Urinary bladder (tissue), 4 donors: ENCODE measurements at places on chromosomes 7 and 10. TPM values are rescaled to one million over a fixed set of nuclear protein-coding genes. Genes with fewer than 3 reads are reported as not detected.

NPVF gene
- total RNA-seq, result not detected

KIAA1217 gene
- total RNA-seq, result 18.0 TPM

SLC18A3 gene
- total RNA-seq, result 0.11 TPM

CLCN1 gene
- 0.16 TPM for total RNA-seq

APBB1IP gene
- 4.1 TPM for total RNA-seq

FUOM gene
- 5.2 TPM for total RNA-seq

ODAD2 gene
- 2.7 TPM for total RNA-seq

FAM13C gene
- 34.5 TPM for total RNA-seq

OPALIN gene
- total RNA-seq, result not detected

KCNH2 gene
- total RNA-seq, result 9.9 TPM

NODAL gene
- total RNA-seq, result not detected

EEPD1 gene
- total RNA-seq, result 9.7 TPM

NRG3 gene
- total RNA-seq, result 1.5 TPM

STRIP2 gene
- 4.1 TPM for total RNA-seq

GPR158 gene
- 0.69 TPM for total RNA-seq

MICU1 gene
- total RNA-seq, result 62.5 TPM

HOXA2 gene
- total RNA-seq, result 1.4 TPM

KLF14 gene
- 0.32 TPM for total RNA-seq

MKI67 gene
- 17.8 TPM for total RNA-seq

SAP25 gene
- not detected for total RNA-seq

CCDC201 gene
- total RNA-seq, result not detected

CHRM2 gene
- 19.8 TPM for total RNA-seq

INHBA gene
- 12.4 TPM for total RNA-seq

FANK1 gene
- 2.0 TPM for total RNA-seq

SFTPA1 gene
- not detected for total RNA-seq

LRRD1 gene
- total RNA-seq, result 1.8 TPM

KCP gene
- 1.4 TPM for total RNA-seq

TBXAS1 gene
- 8.6 TPM for total RNA-seq

HDAC9 gene
- 61.6 TPM for total RNA-seq

STMP1 gene
- 36.7 TPM for total RNA-seq

CDC14C gene
- not detected for total RNA-seq

LIPN gene
- not detected for total RNA-seq

GHRHR gene
- not detected for total RNA-seq

TDRD1 gene
- 0.53 TPM for total RNA-seq

NPC1L1 gene
- total RNA-seq, result not detected

ZNF727 gene
- 0.32 TPM for total RNA-seq

FLNC gene
- 136 TPM for total RNA-seq

SLC29A4 gene
- 2.7 TPM for total RNA-seq

EPO gene
- total RNA-seq, result not detected

PROSER2 gene
- 3.2 TPM for total RNA-seq

CCDC71L gene
- total RNA-seq, result 10.6 TPM

PDCD4 gene
- 148 TPM for total RNA-seq

STEAP4 gene
- total RNA-seq, result 13.2 TPM

ZNF365 gene
- 0.85 TPM for total RNA-seq

ASAH2 gene
- total RNA-seq, result 1.1 TPM

RBM33 gene
- 49.2 TPM for total RNA-seq
